ENCODE measurements at places on chromosomes 12 and 14.

DNA sequence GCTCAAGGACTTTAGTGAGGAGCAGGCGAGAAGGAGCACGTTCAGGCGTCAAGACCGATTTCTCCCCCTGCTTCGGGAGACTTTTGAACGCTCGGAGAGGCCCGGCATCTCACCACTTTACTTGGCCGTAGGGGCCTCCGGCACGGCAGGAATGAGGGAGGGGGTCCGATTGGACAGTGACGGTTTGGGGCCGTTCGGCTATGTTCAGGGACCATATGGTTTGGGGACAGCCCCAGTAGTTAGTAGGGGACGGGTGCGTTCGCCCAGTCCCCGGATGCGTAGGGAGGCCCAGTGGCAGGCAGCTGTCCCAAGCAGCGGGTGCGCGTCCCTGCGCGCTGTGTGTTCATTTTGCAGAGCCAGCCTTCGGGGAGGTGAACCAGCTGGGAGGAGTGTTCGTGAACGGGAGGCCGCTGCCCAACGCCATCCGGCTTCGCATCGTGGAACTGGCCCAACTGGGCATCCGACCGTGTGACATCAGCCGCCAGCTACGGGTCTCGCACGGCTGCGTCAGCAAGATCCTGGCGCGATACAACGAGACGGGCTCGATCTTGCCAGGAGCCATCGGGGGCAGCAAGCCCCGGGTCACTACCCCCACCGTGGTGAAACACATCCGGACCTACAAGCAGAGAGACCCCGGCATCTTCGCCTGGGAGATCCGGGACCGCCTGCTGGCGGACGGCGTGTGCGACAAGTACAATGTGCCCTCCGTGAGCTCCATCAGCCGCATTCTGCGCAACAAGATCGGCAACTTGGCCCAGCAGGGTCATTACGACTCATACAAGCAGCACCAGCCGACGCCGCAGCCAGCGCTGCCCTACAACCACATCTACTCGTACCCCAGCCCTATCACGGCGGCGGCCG lies 1.1 kb downstream of the PAX9 start:
- DNase-seq = no peak

DNA sequence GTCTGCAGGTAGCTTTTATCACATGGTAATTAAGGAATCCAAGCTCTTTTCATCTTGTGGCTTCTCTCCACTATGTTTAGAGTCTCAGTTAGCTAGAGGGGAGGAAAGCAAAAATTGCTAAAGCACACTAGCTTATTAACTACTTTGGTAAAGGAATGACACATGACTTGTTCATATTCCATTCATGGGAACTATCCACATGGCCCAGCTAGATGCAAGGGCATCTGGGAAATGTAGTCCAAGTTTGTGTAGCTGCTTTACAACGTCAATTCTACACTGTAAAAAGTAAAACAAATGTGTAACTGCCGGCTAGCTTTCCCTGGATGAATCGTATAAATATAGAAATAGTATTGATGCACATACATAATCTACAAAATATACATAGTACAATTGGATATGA lies 244.5 kb upstream of the LRFN5 start:
- DNase-seq = no peak

GRCh38 chr14:69612014-69612782 lies 802 bp downstream of the SUSD6 start:
- DNase-seq = peak; percentile 73

DNA sequence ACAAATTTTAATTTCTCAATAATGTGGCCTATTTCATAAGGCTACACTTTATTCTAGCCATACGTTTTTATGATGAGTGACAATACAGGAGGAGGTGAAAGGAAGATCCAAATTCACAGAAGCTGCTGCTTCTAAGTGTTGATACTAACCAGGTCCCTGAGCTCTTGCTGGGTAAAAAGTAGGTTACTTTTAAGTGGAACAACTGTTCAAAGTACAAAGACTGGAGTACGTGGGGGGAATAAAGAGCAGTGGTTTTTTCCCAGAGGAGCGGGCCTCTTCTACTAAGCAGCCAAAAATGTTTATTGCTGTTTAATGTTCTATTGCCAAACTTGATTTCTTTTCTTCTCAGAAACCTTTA lies 301.8 kb downstream of the AEBP2 start:
- no peak for DNase-seq

GRCh38 chr14:80150301-80150700 lies 61.0 kb downstream of the DIO2 start:
- DNase-seq = no peak

GRCh38 chr14:34099635-34100034 lies 148.8 kb upstream of the EGLN3 start:
- no peak for DNase-seq

GRCh38 chr12:109923481-109924245 lies 23.6 kb downstream of the TCHP start:
- DNase-seq = peak; percentile 25

GRCh38 chr12:94798113-94798512 lies 147.8 kb upstream of the TMCC3 start:
- no peak for DNase-seq

DNA sequence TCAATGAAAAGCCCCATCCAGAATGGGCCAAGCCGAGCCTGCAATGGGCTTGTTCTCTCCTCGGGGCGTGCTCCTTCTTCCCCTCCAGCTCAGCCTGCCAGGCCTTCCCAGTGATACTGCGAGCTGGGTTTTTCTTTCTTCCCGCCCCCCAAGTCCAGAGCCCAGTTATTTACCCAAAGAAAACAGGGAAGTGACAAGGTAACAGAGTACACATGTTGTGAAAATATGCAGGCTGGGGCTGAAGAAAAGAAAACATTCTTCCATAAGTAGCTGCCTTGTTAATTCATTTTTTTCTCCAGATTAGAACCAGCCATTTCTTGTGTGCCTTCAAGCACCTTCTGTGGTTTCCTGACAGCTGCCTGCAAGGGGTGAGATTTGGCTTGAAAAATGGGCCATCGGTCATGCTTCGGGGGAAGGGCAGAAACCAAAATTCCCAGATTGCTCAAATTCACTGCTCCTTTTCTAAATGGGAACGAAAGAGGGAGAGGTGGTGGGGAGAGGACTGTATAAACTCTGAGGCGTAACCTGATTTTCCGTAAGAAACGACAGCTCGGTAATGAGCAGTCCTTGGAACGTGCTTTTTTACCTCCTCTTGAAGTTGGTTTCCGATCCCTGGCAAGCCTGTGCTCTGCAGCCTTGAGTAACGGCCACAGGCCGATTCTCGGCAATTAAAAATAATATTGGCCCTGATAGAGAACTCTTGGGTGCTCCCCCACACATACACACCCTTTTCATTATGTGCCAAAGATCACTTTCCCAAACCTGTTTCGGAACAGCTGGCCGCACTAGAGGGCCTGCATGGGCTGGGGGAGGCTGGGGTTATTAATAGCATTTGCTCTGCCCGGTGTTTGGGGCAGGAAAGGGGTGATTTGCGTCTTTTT lies 229.4 kb downstream of the ZFP36L1 start:
- DNase-seq = no peak

GRCh38 chr12:56878010-56878339 lies 56.2 kb downstream of the SDR9C7 start:
- no peak for DNase-seq

DNA sequence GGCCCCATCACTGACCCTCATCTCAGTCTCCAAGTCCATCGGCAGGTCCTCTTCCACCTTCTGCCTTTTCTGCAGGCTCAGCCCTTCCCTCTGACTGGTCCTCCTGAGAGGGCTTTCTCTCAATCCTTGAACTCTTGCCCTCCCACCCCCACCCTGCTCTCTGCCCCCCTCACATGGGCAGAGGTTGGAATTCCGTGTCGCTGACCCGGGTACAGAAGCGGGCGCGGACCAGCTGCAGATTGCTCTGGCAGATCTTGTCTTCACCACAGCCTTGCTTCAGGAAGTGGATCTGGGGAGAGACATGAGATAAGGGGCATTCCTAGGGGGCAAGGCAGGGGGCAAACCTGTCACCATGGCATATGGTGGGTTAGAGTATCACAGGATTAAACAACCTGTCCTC lies 12.4 kb downstream of the ITGA7 start:
- peak; percentile 25 for DNase-seq

DNA sequence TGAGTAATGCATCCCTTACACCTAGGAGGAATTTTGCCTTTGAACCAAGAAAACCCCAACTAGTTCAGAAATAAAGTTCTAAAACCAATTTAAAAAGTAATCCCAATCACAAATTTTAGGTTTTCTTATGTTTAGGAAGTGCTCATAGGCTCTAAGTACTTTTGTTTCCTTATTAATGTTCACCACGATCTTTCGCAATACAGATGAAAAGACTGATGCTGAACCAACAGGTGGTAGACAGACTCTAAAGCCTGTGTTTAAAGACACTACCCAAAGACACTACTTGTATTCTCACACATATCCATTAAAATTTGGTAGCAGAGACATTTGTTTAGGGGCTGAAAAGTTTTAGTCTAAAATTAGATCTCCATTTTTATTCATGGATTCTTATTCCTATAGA lies 10.6 kb upstream of the PHLDA1 start:
- DNase-seq = no peak

- DNase-seq = no peak
Observed at GRCh38 chr14:35380794-35381193, 23.8 kb downstream of the NFKBIA start.

DNA sequence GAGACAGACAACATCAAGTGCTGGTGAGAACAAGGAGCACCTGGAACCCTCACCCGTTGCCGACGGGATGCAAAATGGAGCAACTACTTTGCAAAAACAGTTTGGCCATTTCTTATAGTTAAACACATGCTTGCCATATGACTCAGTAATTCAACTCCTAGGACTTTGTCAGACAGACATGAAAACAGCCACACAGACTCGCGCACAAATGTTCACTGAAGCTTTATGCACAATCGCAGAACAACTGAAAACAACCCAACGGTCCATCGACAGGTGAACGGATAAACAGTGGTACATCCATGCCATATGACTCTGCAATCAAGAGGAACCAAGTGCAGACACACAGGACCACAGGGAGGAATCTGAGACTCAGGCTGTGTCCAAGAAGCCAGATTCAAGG lies 30.8 kb downstream of the NCOR2 start:
- DNase-seq = no peak

DNA sequence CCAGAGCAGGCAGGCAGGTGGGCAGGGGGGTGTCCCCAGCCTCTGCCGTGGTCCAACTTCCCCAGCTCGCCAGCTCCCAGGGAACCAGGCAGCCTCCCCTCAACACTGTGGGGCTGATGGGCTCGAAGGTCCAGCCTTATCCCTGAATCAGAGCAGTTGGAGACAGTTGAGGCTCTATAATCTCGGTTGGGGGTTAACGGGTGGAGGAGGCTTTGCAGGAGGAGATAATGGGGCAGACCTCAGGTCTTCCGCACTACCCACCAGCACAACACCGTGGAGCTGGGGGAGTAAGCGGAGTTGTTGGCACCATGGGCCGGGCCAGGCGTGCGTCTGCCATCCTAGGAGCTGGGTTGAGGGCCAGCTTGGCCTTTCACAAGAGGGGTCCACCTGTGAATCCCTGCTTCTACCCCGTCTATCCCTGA lies 13.9 kb upstream of the HDAC7 start:
- DNase-seq = no peak

GRCh38 chr14:85531587-85532373 lies 1.8 kb downstream of the FLRT2 start:
- DNase-seq = peak; percentile 74

- no peak for DNase-seq
Observed at GRCh38 chr12:88367231-88367630, 213.0 kb downstream of the KITLG start.

DNA sequence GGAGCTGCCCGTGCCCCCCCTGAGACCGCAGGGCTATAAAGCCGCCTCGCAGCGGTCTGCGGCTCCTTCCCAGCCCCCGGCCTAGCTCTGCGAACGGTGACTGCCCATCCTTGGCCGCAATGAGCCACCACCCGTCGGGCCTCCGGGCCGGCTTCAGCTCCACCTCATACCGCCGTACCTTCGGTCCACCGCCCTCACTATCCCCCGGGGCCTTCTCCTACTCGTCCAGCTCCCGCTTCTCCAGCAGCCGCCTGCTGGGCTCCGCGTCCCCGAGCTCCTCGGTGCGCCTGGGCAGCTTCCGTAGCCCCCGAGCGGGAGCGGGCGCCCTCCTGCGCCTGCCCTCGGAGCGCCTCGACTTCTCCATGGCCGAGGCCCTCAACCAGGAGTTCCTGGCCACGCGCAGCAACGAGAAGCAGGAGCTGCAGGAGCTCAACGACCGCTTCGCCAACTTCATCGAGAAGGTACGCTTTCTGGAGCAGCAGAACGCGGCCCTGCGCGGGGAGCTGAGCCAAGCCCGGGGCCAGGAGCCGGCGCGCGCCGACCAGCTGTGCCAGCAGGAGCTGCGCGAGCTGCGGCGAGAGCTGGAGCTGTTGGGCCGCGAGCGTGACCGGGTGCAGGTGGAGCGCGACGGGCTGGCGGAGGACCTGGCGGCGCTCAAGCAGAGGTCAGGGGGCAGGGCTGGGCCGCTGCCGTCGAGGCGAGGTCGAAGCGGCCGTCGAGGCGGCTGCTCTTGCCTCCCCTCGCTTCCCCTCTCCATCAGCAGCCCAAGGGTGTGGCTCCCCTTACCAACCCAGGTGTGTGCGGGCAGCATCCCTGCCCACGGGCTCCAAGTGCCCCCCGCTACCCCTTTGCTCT lies at the start of gene PRPH:
Gene PRPH, plus strand, starts transcription at position 66 of the 855 bp plus-strand sequence. Its CDS starts 54 bp downstream, at position 120.
- DNase-seq = peak; percentile 66

GRCh38 chr12:131275824-131276223 lies 322.1 kb downstream of the ADGRD1 start:
- no peak for DNase-seq

GRCh38 chr14:64196056-64196455 lies 98.1 kb downstream of the ESR2 start:
- no peak for DNase-seq

- DNase-seq = no peak
Observed at GRCh38 chr14:68671909-68672308, 121.0 kb downstream of the ZFP36L1 start.

DNA sequence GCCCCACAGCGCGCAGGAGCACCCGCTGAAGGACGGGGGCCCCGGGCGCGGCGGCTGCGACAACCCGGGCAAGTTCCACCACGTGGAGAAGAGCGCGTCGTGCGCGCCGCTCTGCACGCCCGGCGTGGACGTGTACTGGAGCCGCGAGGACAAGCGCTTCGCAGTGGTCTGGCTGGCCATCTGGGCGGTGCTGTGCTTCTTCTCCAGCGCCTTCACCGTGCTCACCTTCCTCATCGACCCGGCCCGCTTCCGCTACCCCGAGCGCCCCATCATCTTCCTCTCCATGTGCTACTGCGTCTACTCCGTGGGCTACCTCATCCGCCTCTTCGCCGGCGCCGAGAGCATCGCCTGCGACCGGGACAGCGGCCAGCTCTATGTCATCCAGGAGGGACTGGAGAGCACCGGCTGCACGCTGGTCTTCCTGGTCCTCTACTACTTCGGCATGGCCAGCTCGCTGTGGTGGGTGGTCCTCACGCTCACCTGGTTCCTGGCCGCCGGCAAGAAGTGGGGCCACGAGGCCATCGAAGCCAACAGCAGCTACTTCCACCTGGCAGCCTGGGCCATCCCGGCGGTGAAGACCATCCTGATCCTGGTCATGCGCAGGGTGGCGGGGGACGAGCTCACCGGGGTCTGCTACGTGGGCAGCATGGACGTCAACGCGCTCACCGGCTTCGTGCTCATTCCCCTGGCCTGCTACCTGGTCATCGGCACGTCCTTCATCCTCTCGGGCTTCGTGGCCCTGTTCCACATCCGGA lies 1.4 kb downstream of the FZD10 start:
- DNase-seq = peak; percentile 58

- no peak for DNase-seq
Observed at GRCh38 chr14:85580536-85581140, 50.7 kb downstream of the FLRT2 start.
